Endothelial cell of umbilical vein (primary cell): ENCODE measurements at places on chromosomes 7 and 10. TPM values are rescaled to one million over a fixed set of nuclear protein-coding genes. Genes with fewer than 3 reads are reported as not detected.

Gene C10orf62
- not detected in 2 replicates for polyA plus RNA-seq

DNA sequence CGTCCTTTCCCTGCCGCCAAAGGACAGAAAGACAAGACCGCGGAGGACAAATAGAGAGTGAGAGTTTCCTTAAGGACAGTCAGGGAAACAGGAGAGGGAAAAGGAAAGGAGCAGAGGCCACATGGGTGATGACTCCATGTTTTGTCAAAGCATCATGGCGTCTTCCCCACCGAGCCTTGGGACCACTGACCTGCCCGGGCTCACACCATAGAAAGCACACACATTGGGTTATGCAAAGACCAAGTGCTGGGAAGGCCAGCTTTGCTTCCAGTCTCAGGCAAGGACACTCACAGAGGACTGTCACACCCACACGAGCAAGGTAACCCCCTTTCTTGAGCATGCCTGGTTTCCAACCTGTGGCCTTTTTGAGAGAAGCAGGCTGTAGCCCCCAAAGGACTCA, 23.3 kb upstream of the HABP2 start:
- no peak overlapping the region for H3K4me3 ChIP-seq
- H3K4me1 ChIP-seq: no peaks in the 10 kb centered on the region
- H3K27ac ChIP-seq: no peak overlapping the region
- DNase-seq: no peak
- H3K27me3 ChIP-seq: no peaks in the 10 kb centered on the region
- H3K36me3 ChIP-seq: no peaks in the 10 kb centered on the region

DNA sequence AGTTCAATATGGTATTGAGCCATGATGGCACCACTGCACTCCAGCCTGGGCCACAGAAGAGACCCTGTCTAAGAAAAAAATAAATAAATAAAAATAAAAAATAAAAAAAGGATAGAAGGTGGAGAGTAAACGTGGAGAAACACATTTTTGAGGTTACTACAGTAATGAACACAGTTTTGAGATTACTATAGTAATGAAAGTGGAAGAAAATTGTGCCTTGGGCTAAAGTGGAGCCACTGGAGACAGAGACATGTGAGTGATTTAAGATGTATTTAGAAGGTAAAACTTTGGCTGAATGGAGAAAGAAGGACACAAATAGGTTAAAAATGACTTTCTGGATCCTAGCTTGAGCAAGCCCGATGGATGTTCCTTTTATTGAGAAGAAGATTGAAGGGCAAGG, 76.8 kb downstream of the HGF start:
- H3K4me1 ChIP-seq: peaks cover 5% of the 10 kb centered on the region
- no peaks in the 10 kb centered on the region for H3K27me3 ChIP-seq
- no peak for DNase-seq

GRCh38 chr7:72077786-72078185, 334.4 kb downstream of the CALN1 start:
- no peak overlapping the region for H3K27ac ChIP-seq
- H3K4me3 ChIP-seq: no peak overlapping the region
- DNase-seq: no peak

Gene ITGA8
- polyA plus RNA-seq: 0.04 TPM in 1 of 2 replicates, not detected in the other

Gene ENTPD1
- polyA plus RNA-seq: 9.1 and 10.2 TPM in 2 replicates

DNA sequence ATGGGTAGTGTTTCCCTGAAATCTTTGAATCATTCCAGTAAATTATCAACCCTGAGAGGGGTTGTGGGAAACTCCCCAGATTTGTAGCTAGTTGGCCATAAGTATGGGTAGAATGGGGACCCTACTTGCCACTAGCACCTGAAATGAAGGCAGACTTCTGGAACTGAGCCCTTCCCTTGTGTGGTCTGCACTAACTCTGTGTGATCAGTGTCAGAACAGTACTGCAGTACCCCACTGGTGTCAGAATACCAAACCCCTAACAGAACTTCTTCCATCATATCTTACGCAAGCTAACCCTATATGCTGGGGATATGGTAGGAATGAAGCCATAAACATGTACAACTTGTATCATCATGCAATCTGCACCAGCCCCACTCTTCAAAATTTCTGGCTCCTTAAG, 50.8 kb downstream of the ABI1 start:
- H3K4me1 ChIP-seq: no peaks in the 10 kb centered on the region
- H3K27me3 ChIP-seq: no peaks in the 10 kb centered on the region
- no peak for DNase-seq
